ENCODE measurements at places on chromosomes 16 and 17.
A peak's percentile ranks its signal among the peaks of the same experiment; 100 is the strongest.

DNA sequence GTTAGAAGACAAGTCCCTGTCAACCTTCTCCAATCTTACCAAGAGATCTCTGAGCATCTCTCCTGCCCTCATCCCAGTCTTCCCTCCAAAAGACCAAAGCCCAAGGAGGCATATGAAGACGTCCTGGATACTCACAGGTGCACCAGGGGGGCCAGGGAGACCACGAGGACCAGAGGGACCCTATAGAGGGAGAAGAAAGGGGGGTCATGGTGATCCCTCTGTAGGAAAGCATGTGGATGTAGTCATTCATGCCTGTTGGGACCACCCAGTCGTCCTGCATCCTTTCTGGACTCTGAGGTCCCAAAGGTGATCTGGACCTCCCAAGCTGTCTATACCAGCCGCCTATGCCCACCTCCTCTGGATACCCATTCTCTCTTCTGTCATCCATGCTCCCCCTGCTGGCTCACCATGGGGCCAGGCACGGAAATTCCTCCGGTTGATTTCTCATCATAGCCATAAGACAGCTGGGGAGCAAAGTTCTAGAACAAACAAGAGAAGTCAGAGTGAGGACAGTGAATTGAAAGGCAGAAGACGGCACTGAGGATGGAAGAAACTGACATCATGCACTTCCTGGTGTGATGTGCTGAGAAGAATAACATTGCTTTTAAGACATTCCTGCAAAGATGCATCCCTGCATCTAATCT, 3.3 kb downstream of the COL1A1 start:
- DNase-seq, result peak; percentile 49

- DNase-seq, result no peak
Observed at GRCh38 chr16:27330542-27330941, 16.8 kb downstream of the IL4R start.

DNA sequence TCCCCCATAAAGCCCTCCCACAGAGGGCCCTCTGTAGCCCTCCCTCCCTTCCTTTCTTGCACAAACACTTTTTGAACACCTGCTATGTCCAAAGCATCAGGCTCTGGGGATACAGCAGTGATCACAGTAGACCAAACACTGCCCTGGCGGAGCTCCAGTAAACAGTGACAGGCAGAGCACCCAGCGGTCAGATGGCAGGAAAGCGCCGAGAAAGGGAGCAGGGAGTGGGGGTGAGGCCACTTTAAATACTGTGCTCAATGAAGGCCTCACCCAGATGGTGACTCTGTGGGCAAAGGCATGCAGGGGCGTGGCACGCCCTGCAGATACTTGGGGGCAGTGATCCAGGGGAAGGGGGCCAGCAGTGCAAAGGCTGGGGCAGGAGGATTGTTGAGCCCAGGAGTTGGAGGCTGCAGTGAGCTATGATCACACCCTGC, 7.6 kb downstream of the PRR29 start:
- DNase-seq, result no peak

DNA sequence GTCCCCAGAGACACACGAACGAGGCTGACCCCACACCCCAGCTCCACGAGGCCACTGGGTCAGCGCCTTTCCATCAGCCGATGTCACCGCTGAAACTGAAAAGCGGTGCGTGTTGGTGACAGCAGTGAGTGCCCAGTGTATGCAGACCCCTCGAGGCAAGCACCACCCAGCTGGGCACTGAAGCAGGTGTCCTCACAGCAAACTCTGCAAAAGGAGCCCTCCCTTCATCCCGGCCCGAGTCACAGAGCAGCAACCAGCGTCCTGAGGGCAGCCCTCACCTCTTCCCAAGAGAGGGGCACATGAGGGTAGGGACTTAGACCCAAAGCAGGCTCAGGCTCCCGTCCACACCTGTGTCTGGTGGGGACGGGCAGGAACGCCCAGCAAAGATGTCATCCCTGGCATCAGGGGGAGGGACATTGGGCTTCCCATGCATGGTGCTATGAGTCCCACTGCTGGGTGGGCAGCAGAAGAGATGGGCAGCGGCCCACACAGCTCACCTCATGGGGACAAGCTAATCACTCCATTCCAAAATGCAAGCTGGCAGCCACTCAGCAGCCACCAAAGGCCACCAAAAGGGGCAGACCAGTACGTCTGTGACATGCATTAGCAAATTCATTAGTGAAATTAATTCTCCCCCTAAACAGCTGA, 49.2 kb downstream of the RBFOX3 start:
- DNase-seq, result no peak

DNA sequence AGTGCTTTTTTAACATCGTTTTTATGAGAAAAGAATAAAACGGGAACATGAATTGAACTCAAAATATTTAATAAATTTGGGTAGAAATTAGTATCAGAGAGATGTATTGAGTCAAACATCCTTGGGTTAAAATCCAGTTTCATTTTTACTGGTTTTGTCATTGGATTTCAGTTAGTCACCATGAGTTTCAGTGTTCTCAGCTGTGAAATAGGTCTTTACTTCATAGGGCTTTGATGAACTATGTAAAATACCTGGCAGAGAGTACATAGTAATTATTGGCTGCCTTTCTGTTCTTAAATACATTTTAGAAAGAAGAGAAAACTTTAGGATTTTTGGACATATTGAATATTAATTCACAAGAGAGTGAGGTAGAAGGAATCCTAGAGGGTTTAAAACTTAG, 105.8 kb downstream of the TANC2 start:
- DNase-seq, result no peak

DNA sequence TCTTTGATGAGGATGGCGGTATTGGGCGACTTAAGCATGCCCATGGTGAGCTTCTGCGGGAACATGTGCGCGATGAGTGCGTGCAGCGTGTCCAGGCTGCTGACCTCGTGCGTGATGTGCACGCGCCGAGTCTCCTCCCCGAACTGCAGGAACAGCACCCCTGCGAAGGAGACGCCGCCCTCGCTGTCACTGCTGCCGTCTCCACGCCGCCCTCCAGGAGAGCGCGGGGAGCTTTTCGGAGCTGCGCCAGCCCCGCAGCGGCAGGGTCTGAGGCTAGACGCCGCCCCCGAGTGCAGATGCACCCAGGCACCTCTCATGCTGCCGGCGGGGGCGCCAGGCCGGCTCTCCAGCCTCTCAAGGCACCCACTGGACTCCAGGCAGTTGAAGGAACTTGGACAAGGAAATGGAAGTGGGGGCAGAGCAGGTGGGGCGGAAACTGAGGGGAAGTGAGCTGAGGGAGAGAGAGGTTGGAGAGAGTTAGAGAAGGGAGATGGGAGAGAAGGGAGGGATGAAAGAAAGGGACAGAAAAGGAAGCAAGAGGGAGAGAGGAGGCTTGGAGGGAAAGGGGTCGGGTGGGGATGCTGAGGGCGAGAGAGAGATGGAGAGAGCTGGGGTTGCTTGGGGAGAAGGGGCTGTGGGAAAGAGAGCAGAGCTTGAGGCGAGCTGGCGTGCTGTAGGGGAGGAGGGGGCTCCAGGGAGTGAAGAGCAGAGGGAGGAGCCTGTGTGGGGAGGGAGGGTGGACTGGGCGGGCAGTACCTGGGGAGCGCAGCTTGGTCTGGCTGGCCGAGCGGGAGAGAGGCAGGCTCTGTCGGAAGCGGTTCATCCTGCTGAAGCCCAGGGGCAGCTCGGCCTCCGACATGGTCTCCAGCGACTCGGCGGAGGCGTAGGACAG, 42.1 kb downstream of the SRCIN1 start:
- DNase-seq, result no peak

DNA sequence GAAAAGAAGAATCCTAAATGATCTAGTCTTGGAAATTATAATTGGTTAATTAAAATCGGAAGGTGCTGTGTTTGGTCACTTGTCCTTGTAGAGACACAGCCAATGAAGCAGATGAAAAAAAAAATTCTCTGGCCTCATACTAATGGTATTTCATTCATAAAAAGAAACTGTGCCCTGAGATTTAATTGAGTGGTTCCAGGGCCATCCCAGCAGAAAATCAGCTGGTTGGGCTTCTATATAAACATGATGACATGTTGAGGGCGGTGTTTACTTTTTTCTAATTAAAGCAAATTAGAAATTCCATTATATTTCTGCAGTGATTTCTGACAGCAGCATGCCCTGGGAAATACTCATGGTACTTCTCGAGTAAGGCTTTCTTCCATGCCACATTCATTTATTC, 191.9 kb upstream of the KCNJ16 start:
- DNase-seq, result no peak

GRCh38 chr17:33023790-33024189, 32.1 kb downstream of the SPACA3 start:
- DNase-seq, result no peak

- peak; percentile 48 for DNase-seq
Observed at GRCh38 chr17:7478276-7479212, 887 bp downstream of the ZBTB4 start.

GRCh38 chr16:56355786-56356275, 69.5 kb downstream of the AMFR start:
- no peak for DNase-seq

DNA sequence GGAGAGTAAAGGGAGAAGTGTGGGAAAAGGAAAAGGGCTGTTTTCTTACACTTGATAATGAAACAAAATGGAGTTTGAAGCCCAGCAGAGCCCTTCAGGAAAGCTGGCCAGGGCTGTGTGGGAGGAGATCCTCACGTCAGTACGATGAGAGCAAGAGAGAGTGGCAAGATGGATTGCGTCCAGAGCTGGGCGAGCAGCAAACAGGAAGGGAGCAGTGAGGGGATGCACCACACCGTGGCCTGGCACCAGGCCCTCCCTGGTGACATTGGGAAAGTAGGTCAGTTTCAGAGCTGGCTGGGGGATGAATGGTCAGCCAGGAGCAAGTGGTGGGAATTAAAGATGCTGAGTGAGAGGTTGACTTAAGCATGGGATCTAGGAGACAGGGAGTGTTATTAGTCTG, 273.6 kb downstream of the GRIN2A start:
- DNase-seq, result no peak

DNA sequence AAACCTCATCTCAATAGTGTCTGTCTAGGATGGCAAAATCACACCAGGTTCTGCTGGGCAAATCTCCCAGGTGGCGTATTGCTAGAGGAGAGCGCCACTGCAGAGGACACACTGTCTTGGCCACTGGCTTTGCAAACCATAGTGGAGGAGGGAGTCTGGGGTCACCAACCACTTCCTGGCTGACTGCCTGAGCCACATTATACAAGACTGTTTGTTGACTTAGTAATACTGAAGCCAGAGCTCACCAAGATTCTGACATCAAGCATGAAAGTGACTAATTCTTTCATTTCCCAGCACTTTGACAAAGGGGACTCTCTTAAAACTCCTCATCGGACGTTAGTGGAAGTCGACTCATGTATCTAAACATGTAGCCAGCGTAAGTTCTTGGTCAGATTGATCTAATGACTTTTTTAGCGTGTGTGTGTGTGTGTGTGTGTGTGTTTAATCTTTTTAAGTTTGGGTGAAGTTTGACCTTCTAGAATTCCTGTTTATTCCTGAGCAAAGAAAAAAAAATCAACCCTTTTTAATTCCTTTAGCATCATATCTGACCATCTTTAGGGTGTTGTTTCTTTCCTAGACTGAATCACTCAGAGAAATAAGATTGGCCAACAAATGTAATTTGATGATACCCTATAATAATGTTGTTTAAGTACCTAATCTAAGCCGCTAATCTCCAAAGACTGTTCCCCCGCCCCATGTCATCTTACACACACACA, 13.7 kb downstream of the PITPNC1 start:
- peak; percentile 56 for DNase-seq

DNA sequence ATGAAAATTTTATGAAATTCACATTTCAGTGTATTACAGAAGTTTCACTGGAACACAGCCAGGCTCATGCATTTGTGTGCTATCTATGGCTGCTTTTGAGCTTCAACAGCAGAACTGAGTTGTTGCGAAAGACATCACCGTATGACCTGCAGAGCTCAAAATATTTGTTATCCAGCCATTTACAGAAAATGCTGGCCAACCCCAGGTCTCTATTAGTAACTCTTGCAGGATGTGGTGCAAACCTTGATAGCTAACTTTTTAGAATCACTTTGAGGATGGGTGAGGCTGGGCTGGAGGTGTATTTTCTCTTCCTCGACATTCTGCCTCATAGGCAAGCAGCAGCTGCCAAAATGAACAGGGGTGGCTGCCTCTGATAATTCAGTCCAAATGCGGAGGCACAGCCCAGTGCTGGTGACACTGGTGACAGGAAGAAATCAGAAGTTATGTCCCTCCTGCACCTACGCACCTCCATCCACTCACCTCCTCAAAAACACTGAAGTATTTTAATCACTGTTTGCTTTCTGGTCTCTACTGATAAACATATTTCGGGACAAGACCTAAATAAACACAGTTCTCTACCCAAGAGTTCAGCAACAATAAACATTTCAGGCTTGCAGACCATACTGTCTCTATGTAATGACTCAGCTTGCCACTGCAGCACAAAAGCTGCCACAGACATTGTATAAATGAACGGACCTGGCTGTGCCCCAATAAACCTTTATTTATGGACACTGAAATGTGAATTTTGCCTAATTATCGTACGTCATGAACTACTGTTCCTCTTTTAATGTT, 28.5 kb downstream of the ARHGAP17 start:
- DNase-seq, result no peak

DNA sequence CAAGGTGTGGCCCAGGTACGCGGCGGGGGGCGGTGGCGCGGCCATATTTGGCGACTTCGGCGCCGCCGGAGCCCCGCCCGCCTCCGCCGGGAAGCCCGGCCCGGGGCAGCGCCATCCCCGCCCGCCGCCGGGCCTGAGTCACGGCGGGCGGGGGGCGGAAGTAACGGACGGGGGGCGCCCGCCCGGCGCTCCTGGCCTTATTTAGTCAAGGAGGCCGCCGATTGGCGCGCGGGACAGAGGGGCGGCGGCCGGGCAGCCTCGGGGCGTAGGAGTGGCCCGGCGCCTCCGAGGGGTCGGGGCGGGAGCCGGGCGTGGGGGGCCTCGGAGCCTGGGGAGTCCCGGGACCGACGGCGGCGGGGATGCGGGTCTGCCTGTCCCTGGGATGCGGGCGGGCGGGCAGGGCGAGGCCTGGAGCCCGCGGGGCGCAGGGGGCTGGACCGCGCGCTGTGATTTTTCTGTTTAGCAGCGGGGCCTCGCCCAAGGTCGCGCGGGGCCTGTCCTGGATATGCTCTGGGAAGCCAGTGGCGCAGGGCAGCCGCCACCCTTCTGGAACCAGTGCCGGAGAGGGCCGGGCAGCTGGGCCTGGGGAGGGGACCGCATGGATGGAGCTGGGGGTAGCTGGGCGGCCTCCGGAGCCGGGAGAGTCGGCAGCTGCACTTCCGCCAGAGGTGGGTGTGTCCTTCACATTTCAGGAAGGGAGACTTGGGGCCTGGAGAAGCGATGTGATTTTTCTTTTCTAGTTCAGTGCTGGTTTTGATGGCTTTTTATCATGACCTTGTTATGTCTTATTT, 2.3 kb upstream of the ACTG1 start:
- DNase-seq, result peak; percentile 76

GRCh38 chr17:18921485-18921884, 30.5 kb upstream of the SLC5A10 start:
- DNase-seq, result no peak

GRCh38 chr17:4142107-4142900, 526 bp downstream of the ZZEF1 start:
- DNase-seq, result peak; percentile 11

GRCh38 chr17:76083536-76084182, 4.7 kb downstream of the ZACN start:
- DNase-seq, result no peak

GRCh38 chr17:41212524-41213169, 13.8 kb upstream of the KRTAP9-2 start:
- no peak for DNase-seq

All from activated T-cell treated with anti-CD3 and anti-CD28 coated beads for 48 hours (primary cell).